ENCODE measurements at places on chromosomes 4 and X.

DNA sequence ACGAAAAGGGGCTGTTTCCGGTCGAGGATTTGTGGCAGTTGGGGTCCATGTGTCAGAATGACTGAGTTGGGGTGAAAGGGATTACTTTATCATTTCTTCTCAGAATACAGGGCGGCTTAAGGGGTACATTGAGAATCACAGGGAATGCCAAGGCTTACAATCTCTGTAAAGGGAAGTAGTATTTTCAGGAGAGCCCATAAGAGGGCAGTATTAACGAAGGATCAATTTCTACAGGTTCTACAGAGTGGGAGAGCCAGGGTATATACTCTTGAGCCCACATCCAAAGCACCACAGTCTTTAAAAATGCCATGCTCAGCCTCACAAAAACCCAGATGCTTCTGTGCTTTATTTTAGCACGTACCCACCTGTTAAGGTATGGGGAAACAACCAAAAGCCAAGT is 67.7 kb upstream of the ZXDA start:
- no peak for DNase-seq

DNA sequence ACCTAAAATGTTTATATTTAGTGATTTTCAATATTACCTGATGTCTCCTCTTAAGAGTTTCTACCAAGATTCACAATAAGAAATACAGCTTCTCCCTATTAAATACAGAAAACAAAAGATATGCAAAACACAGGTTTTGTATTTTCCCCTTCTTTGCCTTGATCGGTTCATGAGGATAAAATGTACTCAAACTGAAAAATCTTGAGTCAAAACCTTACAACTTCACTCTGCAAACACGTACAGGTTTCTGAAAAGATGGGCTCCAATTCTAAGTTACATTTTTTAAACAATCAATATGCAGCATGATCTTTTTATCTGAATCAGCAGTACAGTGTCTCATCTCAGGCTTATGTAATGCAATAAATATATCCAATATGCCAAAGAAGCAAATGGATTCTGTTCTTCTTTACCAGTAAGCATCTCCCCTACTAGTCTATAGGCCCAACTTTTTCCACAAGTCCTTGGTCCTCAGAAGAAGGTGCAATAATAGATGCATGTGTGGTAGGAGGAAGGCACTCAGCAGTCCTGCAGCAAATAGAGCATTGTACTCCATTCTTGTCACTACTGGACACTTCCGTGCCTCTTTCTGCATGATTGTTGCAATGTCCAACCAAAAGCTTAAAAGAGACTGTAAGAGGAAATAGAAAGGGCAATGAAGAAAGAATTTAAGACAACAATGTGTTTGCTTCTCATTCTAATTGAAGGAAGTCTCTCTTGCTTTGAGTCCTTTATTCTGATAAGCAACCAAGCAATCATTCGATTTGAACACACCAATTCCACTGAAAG is 3.2 kb downstream of the MAPK10 start:
- DNase-seq: no peak

DNA sequence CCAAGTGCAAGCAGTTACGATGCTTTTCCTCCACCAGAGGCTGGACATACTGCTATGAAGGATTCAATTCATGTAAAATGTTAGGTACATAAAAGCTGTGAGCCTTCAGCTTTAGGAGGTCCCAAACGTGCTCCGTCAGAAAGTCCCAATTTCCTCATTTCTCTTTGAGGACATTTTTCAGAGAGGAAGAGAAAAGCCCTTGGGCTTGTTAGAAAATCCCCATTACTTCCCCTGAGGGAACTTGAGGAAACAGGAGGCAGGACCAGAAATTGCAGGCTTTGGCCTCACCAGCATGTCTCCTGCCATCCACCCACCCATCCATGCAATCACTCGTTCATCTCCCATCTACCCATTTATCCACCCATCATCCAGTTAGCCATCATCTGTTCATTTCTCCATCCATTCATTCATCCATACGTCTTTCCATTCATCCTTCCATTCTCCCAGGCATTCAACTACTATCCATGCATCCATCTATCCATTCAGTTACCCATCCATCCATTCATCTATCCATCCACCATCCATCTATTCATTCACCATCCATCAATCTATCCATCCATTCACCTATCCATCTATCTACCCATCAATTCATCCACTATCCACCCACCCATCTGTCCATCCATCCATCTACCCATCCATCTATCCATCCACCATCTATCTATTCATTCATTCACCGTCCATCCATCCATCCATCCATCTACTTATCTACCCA is 223.5 kb downstream of the AFAP1 start:
- no peak for DNase-seq

DNA sequence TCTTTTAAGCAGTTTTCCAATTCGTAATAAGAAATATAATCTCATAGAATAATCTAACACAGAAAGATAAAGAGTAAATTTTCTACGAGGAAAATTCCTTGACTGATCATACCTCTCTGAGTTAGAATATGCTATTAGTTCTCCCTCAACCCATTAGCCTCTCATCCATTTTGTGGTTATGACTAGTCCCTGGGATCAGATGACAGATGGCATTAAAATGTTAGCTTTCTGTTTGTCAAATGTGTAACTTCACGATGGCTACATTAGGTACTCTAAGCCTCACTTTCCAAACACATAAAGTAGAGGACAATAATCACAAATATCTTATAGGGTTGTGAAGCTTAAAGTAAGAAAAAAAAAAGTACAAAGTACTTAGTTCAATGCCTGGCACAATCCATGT is 112.2 kb downstream of the ZAR1 start:
- no peak for DNase-seq

DNA sequence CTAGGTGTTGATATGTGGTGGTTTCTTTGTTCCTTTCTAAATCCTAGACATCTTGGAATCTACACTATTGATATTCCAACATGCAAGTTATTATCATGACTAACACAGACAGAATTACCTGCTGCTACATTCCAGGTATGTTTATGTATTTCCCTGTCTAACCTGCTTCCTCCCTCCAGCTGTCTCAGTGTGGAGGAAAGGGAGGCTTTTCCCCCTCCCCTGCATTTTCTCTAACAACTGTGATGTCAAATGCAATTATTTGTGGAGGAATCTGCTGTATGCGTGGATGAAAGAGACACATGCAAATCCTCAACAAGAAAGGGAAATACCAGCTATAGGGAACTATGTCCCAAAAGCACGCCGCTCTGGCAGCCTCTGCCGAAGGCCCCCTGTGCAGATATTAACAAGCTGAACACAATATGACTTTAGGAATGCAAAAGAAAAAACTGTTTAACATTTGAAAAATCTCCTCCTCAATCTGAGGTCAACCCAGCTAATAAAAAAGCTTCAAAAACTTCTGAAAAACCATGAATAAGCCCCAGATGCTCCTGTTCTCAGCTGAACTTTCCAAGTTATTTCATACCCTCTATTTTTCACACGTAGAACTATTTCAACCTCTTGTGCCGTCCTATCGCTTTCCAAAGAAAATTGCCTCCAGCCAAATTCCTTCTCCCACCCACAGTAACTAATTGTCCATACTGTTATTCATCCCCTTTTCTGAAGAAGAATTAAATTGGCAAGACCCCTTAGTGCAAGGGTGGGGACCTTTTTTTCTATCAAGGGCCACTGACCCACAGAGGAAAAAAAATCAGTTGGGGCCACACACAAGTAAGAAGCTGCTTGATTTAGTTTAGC is 225.1 kb upstream of the GPC4 start:
- no peak for DNase-seq

DNA sequence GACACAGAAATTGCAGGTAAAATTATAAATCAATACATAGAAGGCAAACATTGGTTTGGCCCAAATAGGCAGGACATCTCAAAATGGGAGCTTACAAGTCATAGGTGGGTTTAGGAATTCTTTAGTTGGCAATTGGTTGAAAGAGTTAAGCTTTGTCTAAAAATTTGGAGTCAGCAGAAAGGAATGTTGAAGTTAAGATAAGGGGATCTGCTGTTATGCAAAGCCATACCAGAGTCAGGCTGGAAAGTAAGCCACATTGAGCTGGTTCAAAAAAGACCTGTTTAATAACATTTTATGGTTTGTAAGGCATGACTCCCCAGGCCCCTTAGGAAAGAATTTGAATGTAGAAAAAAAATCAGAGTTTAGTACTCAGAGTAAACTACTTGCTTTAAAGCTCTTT is 92.6 kb downstream of the IL13RA2 start:
- DNase-seq: no peak

GRCh38 chr4:15118292-15118691 is 116.0 kb downstream of the CPEB2 start:
- DNase-seq: no peak

DNA sequence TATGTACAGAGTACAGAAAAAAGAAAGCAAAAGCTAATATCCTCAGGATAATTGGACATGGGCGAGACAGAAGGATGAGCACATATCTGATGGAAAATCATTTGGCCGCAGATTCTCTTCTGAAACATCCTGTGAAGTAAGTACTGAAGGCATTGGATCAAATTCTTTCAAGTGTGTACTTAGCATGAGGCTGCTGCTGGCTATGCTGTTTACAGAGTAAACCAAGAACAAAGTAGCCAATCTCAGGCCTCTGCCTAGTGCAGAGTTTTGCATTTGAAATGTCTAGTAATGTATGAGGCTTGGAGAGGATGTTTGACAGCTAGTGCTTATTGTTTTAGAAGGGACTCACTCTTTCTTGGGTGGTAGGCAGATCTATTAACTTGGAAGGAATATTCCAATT is 128.5 kb downstream of the MAGEC2 start:
- DNase-seq: no peak

GRCh38 chrX:101655534-101655933 is 4.1 kb downstream of the ARMCX2 start:
- no peak for DNase-seq

DNA sequence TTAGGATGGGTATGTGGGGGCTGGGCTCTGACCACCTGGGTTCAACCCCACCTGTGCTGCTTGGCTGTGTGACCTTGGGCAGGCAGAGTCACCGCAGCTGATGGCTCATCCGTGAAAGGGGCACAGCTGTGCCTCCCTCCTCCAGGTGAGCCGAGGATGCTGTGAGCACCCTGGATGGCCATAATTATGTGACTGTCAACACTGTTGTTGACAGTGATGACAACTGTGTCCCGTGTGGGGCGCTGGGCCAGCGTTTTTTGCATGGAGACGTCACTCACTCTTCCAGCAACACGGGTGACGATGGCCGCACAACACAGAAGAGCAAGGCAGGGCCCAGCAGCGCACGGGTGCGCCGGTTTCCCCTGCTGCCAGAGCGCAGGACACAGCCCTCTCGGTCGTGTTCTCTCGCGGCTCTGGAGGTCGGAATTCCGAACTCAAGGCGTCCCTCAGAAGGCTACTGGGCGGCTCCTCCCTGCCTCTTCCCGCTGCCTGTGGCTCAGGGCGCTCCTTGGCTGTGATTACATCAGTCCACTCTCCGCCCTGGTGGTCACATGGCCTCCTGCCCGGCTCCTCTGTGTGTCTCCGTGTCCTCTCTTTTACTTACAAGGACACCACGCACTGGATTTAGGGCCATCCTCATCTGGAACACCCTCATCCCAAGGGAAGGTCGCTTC is 1.3 kb downstream of the SH3TC1 start:
- DNase-seq: no peak

DNA sequence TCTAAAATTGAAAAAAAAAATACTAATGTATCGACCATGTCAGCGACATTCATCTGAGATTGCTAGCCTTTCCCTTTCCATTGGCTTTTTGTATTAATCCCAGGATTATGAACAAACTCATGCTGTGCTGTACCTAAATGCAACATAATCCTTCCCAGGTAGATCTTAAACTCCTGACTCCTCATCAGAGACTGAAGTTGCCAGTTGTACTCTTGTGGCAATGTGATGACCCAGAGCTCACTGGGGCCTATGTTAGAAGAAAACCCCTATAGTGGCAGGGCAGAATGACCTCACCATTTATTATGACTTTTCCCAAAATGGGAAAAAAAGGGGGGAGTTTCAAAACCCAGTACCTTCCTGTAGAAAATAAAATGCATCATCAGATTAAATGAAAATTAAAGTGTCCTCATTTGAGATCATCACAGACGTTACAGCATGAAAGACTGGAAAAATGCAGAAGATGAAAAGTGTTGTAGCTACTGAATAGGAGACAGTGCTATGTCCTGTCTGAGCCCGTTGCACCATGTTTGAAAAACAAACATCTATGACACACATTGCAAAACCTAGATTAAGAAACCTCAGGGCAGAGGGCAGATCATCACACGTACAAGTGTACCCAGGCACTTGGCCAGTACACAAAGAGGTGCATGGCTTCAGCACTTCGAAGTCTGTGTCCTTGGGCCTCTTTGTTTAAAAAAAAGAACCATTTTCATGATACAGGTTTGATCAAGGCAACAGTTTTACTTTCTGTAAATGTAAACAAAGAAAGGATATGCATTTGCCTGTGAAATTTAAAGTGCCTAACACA is 6.8 kb upstream of the ACSL4 start:
- DNase-seq: no peak

DNA sequence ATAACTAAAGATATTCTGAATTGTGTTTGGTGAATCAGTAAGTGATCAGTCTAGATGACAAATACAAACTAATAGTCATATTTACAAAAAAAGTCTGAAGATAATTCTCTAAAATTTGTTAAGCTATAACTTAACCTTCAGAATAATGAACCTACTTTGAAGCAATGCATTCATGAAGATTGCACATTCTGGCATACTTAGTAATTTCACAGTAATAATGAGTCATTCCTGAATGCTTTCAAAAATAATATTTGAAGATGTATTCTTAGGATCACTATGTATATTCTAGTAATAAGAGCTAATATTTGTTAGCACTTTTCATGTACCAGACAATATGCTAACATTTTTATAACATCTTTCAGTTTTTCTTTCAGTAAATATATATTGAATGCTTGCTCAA is 756.7 kb upstream of the SLIT2 start:
- DNase-seq: no peak

GRCh38 chr4:137360761-137361160 is 171.5 kb downstream of the PCDH18 start:
- no peak for DNase-seq

- DNase-seq: no peak
Measured at GRCh38 chrX:104697294-104697693, 131.3 kb downstream of the IL1RAPL2 start.

GRCh38 chr4:88859191-88859812 is 161.7 kb upstream of the NAP1L5 start:
- no peak for DNase-seq

DNA sequence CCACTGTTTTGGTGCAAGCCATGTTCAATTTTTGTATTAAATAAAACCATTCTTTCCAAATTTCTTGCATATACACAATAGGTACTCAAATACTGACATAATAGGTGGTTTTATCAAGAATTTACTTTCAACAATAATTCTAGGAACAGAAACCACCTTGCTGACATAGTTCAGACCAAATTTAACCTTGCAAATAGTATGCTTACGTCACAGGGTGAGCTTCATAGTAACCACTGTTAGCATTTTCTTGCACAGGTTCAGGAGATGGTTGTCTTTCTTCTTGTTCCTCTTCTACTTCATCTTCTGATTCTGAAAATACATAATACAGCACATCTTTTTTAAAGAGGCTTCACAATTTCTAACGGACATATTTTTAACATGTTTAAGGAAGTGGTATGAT is 17.6 kb downstream of the G3BP2 start:
- DNase-seq: no peak

GRCh38 chrX:30777575-30777974 is 111.5 kb downstream of the TAB3 start:
- DNase-seq: no peak

All from CD8-positive, alpha-beta memory T cell (primary cell).